ENCODE measurements at places on chromosomes 1 and 21. TPM values are rescaled to one million over a fixed set of nuclear protein-coding genes. Genes with fewer than 3 reads are reported as not detected.

Gene FLG
- not detected for total RNA-seq

Gene RNU1-2
- 3,877 TPM for total RNA-seq

Gene DCDC2B
- not detected for total RNA-seq

DNA sequence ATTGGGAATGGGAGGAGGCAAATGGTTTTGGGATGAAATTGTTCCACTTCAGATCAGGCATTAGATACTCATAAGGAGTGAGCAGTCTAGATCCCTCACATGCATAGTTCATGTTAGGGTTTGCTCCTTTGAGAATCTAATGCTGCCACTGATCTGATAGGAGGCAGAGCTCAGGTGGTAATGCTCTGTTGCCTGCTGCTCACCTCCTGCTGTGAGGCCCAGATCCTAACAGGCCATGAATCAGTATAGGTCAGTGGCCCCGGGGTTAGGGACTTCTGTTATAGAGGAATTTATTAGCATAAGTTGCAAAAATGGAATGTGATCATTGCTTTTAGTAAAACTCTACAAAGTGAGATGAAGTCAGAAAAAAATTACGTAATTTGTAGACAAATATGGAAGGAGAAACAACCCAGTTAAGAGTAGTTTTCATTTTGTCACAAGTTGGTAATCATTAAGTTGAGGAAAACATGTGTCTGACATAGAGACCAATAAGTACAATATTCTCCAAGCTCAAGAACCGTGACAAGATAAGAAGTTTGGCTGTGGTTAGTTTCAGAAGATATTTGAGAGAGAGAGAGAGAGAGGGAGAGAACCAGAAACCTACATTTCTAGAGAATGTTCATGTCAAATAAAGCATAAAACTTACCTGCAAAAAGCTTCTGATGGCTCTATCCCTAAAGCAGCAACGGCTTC lies 689.7 kb upstream of the PRMT6 start:
- DNase-seq, result no peak

DNA sequence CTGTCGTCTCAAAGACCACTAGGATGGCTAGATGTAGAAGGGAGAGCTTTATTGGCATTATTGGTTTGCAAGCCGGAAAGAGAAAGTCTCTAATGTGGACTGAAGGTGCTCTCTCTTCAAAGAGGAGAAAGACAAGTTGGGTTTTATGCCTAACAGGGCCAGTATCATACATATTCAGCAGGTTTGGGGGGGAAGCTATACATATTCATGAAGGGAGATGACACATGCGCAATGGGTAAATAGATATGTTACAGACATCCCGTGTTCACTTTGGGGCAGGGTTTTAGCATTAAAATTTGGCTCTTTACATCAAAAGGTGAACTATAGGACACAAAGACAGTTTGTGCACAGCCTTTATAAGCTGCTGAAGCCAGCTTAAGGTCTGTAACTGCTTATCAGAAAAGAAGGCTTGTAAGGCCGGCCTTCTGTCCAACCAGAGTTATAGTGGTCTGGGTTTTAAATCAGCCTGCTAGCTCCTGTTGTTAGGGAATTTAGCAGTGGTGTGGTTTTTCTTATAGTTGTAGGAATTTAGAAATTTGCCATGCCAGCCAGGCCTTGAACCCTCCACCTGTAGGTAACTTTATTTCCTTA lies 46.5 kb upstream of the LRRN2 start:
- DNase-seq, result no peak

- no peak for DNase-seq
Measured at GRCh38 chr1:155184835-155185782, 11.5 kb downstream of the TRIM46 start.

- DNase-seq, result no peak
Measured at GRCh38 chr1:44408632-44409602, 3.9 kb downstream of the RNF220 start.

DNA sequence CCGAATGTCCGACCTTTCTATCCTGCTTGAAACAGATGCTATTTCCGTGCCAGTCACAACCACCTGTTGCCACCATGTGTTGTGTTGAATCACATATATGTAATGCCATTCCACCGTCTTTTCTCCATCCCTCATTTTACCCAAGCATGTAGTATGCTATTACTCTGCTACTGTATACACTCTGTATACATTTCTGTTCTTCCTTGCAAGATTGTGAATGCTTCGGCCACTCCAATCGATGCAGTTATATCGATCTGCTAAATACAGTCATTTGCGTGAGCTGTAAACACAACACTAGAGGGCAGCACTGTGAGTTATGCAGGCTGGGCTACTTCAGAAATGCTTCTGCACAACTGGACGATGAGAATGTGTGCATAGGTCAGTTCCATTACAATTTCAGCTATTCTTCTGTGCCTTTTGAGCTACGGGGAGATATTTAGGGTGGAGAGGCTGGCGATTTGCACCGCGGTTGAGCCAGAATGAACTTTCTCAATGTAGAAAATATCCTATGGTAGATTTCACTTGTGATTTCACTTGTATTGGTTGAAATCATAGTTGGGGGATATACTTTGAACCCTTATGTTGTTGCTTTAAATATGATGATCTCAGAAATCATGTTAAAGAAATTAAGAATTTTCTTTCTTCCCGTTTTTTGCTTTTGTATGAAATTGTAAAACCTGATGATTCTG lies 289.8 kb downstream of the NTNG1 start:
- no peak for DNase-seq

GRCh38 chr1:35788139-35788538 lies 18.4 kb upstream of the CLSPN start:
- DNase-seq, result no peak

GRCh38 chr1:38919130-38919529 lies 22.5 kb downstream of the RHBDL2 start:
- DNase-seq, result no peak

DNA sequence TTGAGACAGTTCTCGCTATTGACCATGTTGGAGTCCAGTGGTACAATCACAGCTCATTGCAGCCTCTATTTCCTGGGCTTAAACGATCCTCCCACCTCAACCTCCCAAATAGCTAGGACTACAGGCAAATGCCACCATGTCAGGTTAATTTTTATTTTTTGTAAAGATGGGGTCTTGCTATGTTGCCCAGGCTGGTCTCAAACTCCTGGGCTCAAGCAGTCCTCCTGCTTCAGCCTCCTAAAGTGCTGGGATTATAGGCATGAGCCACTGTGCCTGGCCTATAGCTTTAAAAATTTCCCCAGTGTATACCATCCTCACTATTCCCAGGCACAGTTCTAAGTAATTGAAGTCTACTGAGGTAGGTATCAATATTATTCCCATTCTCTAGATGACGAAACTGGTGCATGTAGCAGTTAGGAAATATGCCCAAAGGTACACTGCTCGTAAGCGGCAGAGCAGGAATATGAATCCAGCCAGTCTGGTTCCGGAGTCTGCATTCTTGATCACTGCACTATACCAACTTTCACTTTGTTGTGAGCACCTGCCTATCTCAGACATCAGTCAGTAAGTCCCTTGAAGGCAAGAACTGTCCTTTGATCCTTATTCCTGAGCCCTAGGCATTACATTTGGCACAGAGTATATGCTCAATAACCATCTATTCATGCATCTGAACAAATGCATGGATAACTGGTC lies 11.5 kb upstream of the SRP9 start:
- DNase-seq, result no peak
